Upper lobe of right lung (tissue), 1 donor: ENCODE measurements at places on chromosomes 11 and 22. TPM values are rescaled to one million over a fixed set of nuclear protein-coding genes. Genes with fewer than 3 reads are reported as not detected.
A peak's percentile ranks its signal among the peaks of the same experiment; 100 is the strongest.

DNA sequence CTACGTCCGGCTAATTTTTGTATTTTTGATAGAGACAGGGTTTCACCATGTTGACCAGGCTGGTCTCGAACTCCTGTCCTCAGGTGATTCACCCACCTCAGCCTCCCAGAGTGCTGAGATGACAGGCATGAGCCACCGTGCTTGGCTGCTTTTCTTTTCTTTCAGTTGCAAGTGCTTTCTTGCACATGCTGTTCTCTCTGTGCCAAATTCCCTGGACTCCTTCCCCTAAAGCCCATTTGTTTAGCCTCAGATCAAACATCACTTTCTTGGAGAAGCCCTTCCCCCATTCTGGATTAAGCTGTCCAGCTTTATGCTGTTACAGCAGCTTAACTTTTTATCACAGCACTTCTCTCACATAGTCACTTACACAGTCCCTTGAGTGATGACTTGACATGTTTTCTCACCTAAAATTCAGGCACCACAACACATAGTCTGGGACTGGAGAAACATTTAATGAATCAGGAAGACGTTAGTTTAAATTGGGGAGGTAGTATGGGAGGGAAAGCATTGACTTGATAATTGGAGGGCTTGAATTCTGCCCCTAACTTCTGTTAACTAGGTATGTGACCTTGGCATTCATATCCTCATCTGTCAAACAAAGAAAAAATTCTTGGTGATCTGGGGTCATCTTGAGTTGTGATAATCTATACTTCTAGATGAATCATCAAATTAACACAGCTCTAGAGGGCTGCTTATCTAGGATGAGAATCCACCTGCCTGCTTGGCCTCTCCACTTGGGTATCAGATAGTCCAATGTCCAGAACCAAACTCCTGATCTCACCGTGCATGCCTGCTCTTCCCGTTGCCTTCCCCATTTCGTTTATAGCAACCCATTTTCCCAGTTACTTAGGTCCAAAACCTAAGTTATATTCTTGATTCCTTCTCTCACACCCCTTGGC is 18.4 kb downstream of the ACO2 start:
- peaks cover 33% of the 10 kb centered on the region for H3K4me1 ChIP-seq
- H3K27ac ChIP-seq, result no peak overlapping the region
- H3K4me3 ChIP-seq, result no peak overlapping the region
- H3K36me3 ChIP-seq, result no peaks in the 10 kb centered on the region
- H3K27me3 ChIP-seq, result no peaks in the 10 kb centered on the region

Gene SLC22A8
- total RNA-seq, result not detected

DNA sequence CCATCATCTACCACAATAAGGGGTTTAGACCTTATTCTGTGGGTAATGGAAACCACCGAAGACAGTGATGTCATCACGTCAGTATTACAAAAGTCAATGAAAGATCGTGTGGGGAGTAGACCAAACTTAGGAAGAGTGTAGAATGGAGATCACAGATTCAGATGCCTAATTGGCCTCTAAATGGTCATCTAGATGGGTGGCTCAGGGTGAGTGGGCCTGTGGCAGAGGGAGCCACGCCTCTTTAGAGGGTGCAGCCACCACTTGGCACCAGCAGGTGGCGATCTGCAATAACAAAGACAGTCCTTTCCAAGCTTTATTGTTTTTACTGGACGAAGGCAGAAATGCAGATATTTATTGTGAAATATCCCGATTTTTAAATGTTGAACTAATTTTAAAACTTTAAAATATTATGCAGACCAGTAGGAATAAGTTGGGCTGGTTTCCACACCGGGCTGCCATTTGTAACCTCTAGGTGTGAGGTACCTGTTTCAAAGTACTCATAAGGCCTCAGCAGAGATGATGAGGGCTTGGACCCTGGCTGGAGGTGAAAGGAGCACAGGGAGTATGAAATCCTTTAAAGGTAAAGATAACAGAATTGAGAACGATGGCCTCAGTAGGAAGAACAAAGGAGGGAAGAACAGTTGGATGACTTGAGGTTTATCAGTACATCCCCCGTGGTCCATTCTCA is 222.0 kb downstream of the DBX1 start:
- H3K4me3 ChIP-seq, result no peak overlapping the region
- H3K27me3 ChIP-seq, result no peaks in the 10 kb centered on the region
- H3K36me3 ChIP-seq, result peaks cover 18% of the 10 kb centered on the region

DNA sequence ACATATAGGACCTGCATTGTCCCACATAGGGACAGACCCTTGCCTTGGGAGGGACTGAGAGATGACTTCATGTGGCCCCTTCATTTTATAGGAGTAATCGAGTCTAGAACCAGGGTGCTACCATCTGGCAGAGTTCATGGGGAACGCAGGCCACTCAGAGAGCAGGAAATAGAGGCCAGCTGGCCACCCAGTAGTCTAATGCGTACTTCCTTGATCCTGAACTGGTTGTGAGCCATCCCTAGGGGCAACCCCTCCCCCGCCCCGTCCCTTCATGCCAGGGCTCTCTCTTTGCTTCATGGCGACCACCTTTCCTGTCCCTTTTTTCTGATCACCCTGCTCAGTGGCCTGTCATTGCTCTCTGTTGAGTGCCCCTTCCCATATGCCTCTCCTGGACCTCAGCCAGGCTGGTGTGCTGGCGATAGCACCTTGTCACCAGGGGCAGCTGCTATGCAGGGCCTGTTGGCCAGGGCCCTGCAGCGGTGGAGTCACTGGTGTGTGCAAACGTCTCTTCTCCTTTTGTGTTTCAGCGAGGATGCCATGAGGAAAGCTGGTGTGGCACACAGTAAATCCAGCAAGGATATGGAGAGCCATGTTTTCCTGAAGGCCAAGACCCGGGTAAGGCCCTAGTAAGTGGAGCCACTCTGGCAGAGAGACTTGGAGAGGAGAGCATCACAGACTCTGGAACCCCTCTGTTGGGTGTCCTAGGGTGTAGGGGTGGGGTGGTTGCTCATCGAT is 29.3 kb downstream of the MED15 start:
- no peaks in the 10 kb centered on the region for H3K27me3 ChIP-seq
- H3K4me1 ChIP-seq, result peaks cover 25% of the 10 kb centered on the region
- no peak overlapping the region for H3K27ac ChIP-seq
- no peak for DNase-seq
- H3K36me3 ChIP-seq, result peaks cover 34% of the 10 kb centered on the region

Gene CABP4
- total RNA-seq, result 3.2 TPM

GRCh38 chr22:31615940-31616314 is 46.1 kb downstream of the PISD start:
- H3K27me3 ChIP-seq, result no peaks in the 10 kb centered on the region
- H3K4me3 ChIP-seq, result no peak overlapping the region
- peak overlapping the region; percentile 63 for H3K27ac ChIP-seq
- H3K36me3 ChIP-seq, result peaks cover 40% of the 10 kb centered on the region
